Activated naive CD4-positive, alpha-beta T cell treated with Interleukin-2 at 50 U/mL for 16 hours (primary cell): ENCODE measurements at places on chromosomes 13 and 19.

DNA sequence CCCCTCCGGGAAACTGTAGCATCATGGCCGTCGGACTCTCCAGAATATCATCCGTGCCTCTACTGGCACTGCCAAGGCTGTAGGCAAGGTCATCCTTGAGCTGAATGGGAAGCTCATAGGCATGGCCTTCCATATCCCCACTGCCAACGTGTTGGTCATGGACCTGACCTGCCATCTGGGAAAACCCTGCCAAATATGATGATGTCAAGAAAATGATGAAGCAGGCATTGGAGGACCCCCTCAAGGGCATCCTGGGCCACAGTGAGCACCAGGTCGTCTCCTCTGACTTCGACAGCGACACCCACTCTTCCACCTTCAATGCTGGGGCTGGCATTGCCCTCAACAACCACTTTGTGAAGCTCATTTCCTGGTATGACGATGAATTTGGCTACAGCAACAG, 41.9 kb upstream of the CALM3 start:
- no peak for DNase-seq

- DNase-seq = no peak
Measured at GRCh38 chr13:31970231-31970930, 61.2 kb upstream of the FRY start.

GRCh38 chr13:43994999-43995859, 115.5 kb downstream of the LACC1 start:
- no peak for DNase-seq

DNA sequence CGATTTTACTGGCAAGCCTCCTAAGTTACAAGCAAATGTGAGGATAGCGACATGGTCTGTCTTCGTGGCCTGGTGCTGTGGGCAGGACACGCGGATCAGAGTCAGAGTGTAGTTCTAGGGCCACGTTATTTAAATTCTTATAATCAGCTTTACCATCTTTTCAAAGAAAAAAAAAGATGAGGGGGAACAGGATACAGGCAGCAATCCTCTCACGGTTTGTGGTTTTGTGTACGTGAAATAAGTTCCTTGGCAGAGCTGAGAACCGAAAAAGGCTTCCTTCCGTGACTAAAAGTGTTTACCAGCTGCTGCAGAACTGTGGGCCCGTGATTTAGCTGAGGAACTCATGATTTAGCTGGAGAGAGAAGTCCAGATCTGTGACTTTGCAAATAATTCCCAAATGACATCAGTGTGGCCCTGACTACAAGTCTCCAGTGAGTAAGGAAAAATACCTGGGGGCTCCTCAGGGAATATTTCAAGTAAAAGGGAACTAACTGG, 27.2 kb downstream of the RCBTB2 start:
- DNase-seq = peak; percentile 53

DNA sequence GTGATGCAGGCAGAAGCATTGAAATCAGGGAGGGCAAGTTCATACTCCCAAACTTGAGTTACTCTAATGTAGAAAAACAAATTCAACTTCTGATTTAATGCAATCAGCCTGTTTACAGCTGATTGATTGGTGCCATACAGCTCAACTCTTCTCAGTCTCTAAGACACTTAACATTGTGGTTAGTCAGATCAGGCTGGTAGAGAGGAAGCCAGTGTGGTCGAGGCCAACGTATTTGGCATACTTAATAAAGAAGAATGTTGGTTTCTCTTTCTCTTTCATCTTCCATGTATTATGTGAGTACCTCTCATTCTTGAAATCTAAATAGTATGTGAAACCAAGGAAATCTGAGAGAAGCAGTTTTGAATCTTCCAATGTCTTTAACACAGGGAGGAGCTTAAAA, 255.0 kb upstream of the SLITRK1 start:
- peak; percentile 56 for DNase-seq

- no peak for DNase-seq
Measured at GRCh38 chr13:84616864-84617263, 734.6 kb upstream of the SLITRK1 start.

GRCh38 chr13:113151745-113152690, 6.4 kb upstream of the PROZ start:
- DNase-seq = no peak

DNA sequence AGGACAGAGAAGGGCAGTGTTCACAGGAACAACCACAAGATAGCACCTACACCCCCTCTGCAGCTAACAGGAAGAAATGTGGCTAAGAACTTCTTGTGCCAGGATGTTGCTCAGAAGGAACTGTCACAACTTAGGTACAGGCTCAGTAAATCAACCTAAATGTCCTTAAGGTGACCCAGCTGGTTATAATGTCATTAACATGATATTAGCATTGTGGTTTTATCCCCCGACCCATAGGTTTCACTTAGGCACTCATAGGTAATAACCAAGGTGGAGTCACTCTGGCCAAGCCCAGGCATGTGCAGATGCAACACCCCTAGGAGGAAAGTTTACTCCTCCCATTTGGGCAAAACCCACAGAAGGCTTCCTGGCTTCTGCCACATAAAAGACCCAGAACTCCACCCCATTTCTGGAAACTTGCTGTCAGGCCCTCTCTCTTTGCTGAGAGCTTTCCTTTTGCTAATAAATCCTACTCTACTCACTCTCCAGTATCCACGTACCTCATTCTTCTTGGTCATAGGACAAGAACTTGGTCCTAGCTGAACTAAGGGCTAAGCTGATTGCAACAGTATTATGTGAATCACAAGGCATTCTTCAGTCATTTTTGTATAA, 951.3 kb downstream of the SLITRK5 start:
- DNase-seq = no peak

- no peak for DNase-seq
Measured at GRCh38 chr13:23656637-23657371, 86.6 kb downstream of the TNFRSF19 start.

GRCh38 chr13:30872276-30872594, 33.8 kb upstream of the MEDAG start:
- no peak for DNase-seq

DNA sequence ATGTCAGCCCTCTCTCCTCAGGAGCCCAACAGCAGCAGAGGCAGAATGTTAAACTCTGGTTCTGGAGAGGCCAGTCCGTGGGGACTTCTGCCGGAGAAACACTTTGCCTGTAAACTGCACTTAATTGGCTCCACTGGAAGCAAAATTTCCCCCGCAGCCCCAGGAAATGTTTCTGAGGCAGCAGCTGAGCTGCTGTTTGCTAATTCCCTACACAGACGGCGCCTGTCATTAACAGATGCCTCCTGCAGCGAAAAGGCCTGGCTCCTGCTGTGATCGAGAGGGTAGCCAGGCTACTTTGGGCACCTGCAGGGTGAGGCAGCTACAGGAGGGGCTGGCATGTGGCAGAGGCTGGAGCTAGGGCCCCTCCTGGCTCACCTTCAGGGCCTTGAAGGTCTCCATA, 5.2 kb upstream of the TM6SF2 start:
- DNase-seq = no peak

GRCh38 chr13:49098198-49098597, 121.9 kb upstream of the MLNR start:
- no peak for DNase-seq

GRCh38 chr13:98447881-98448641, 128.8 kb downstream of the STK24 start:
- peak; percentile 51 for DNase-seq

DNA sequence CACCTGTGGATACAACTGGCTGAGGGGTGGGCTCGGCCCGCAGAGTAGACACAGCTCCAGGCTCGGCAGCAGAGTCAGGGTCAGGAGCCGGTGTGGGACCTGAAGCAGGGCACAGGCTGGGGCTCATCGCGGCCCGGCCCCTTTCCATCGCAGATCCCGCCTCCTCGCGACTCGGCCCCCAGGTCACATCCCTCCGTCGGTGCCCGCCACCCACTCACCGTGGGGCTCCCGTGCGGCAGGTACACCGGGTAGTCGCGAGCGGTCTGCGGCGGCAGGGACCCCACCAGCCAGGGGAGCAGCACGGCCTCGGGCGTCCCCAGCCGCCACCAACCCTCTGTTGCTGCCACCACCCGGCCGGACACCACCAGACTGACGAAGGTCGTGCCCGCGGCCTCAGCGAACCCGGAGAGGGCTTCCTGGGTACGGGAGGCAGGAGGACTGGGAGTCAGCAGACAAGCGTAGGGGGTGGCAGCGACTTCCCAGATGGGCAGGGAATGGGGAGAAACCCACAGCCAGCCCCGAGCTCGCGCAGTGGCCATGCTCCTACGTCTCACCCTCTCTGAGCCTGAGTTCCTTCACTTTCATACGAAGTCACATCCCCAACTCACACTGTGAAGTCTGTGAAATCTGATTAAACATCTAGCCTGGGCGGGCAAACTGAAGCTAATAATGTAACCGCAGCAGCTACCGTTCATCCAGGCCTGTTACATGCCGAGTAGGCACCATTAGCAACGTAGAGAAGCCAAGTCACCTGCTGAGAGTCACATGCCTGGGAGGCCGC, 3.7 kb downstream of the FUZ start:
- DNase-seq = peak; percentile 56

- no peak for DNase-seq
Measured at GRCh38 chr13:95136638-95137037, 164.6 kb downstream of the ABCC4 start.

GRCh38 chr19:13665125-13665905, 99.0 kb upstream of the MRI1 start:
- DNase-seq = no peak
